ENCODE measurements at places on chromosomes 12 and 14.

DNA sequence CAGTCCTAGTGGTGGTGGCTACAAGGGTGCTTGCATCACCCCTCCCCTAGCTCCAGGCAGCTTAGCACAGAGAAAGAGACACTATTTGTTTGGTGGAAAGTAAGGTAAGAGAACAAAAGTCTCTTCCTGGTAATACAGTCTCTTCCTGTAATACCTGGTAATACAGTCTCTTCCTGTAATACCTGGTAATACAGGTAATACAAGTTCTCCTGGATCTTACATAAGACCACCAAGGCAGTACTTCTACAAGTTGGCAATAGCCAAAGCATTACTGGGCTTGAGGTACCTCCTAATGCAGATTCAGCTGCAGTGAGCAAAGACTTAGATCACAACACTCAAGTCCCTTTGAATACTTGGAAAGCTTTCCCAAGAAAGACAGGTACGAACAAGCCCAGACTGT is 77.0 kb downstream of the CATSPERB start:
- no peak for DNase-seq

DNA sequence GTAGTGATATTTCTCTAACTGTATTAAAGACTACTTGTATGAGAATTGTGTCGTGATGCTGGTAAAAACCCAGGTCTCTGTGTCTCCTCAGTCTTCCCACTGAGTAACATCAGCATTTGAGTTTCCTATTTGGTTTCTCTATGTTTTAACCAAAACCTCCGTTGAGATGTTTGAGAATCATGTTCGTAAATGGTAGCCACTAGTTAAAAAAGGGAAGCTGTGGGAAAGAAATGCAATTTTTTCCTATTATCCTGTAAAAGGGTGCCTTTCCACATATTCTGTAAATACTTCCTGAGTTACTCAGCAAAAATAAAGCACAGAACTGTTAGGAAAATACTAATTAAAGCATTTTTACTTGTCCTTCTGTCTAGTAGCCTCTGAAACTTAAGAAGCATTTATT is 7.0 kb downstream of the CLEC1B start:
- no peak for DNase-seq

DNA sequence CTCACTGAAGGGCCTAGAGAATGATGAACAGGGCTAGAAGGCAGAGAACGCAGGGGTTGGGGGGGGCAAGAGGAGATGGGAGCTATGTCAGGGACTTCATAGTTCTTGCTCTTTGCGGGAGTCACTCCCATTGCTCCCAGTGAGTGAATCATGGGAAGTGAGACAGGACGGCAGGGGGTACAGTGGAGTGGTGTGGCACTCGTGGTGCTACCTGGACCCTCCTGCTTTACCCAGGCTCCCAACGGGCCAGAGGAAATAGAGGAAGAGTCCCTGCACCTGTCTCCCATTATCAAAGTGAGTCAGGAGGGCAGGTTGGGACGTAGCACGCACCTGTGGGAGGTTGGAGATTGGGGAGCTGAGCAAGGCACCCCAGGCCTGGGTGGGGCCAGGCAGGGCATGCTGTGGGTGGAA is 1.3 kb upstream of the KRT8 start:
- no peak for DNase-seq

DNA sequence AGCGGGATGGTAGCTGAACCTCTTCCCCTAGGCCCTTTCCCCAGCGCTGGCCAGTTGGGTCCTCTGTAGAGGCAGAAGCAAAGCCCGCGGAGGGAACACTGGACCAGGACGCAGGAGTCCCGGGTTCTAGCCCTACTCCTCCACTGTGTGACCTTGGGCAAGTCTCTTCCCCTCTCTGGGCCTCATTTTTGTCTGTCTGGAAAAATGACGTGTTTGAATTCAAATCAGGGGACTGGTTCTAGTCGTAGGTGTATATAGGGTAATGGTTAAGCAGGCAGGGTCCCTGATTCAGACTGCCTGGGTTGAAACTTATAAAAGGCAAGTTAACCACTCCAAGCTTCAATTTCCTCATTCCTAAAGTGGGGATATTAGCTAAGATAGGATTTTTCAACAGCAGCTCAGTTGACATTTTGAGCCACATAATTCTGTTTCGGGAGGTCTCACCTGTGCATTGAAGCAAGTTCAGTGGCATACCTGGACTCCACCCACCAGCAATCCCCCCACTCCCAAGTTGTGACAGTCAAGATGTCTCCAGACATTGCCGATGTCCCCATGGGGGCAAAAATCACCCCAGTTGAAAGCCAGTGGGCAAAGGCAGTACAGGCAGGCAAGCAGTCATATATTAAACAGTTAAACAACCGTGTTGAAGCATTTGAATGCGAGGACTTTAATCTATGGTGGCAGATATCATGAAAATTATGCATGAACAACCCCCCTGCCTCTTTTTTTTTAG is 899 bp downstream of the TPCN1 start:
- no peak for DNase-seq
